ENCODE measurements at places on chromosomes 13 and 19.

DNA sequence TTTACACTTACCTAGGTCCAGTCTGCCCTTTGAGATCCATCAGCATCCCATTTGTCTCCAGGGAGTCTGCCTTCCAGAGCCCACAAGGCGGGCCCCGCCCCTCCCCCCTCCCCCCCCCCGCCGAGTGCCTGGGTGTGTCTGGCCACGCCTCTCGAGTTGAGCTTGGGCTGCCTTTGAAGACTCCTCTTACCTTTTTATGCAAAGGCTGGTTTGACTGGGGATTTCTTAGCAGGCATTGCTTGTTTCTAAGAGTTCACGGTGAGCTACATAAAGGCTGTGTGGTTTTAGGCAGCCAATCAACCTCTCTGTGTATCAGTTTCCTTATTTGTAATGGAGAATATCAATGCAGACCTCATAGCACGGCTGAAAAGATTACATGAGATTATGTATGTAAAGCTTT is 11.3 kb downstream of the GPR12 start:
- no peak for DNase-seq

DNA sequence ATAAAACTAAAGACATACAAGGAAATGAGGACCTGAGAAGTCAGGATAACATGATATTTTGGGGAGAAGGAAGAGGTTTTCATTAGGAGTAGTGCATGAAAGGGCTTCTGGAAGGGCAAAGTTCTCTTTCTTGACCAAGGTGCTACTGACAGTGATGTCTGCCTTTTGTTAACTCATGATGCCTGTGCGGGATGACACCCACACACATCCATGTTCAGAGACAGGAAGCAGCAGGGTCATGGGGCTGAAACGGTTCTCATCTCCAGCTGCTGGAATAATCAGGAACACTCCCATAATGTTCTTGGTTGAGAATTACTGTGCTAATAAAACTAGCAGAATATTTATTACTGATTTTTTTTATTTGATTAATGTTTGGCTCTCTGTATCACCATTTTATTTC is 29.1 kb downstream of the KCNC3 start:
- no peak for DNase-seq

DNA sequence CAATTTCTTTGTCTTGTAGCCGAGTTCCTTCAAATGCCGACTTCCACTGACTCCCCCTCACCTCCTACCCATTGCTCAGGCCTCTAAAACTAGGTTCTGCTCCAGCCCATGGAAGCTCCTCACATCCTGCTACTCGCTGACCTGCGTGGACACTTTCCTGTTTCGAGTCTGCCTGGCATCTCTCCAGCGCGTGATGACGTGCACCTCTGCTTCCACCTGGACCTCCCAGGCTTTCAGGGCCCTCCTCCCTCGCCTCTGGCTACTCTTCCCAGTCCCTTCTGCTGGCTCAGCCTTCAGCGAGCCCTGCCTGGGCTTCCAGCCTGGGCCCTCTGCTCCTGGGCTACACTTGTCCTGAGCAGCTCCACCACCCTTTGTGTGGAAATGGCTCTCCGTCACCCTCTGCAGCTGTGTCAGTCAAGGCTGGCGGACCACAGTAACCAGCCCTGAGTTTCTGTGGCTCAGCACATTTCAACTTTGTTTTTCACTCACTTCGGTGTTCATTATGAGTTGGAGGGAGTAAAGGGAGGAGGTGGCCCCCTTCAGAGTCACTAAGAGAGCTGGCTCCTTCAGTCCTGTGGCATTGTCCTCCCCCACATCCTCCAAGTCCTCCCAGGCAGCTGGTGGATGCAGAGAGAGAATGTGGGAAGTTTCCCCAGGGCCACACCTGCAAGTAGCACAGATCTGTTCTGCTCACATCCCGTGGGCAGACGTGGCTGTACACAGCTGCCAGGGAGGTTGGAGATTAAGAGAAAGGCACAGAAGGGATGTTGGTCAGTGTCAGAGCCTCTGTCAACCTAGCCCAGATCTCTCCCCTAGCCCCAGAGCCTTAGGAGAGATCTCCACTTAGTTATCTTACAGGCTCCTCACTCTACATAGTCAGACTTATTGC is 49.4 kb downstream of the SERP2 start:
- no peak for DNase-seq

DNA sequence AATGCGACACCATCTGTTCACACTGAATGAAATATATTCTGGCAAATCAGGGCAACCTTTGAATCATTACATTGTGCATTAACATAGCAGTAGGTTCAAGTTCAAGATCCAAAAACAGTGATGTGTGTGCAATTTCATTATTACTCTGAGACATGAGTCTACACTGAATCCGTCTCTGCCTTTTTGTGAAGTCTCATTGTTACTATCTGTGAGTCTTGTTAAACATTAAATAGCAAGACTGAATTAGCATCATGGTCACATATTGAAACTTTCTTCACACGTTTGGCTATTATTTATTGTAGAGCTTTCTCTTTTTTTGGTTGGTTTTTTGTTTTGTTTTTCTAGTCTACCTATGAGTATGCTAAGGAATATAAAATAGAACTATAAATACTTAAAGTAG is 117.1 kb upstream of the SLITRK5 start:
- DNase-seq: no peak

GRCh38 chr19:33718651-33719254 is 77.9 kb upstream of the KCTD15 start:
- no peak for DNase-seq

- no peak for DNase-seq
These were observed 20.5 kb downstream of the PPP5C start for GRCh38 chr19:46367426-46367825.

- no peak for DNase-seq
These were observed 515.0 kb downstream of the TBC1D4 start for GRCh38 chr13:74966814-74967424.

- no peak for DNase-seq
These were observed 1018.0 kb upstream of the PCDH20 start for GRCh38 chr13:62433660-62434059.

GRCh38 chr19:17888260-17888659 is 16.5 kb downstream of the SLC5A5 start:
- no peak for DNase-seq

GRCh38 chr13:113184568-113185440 is 23.7 kb downstream of the PCID2 start:
- no peak for DNase-seq

DNA sequence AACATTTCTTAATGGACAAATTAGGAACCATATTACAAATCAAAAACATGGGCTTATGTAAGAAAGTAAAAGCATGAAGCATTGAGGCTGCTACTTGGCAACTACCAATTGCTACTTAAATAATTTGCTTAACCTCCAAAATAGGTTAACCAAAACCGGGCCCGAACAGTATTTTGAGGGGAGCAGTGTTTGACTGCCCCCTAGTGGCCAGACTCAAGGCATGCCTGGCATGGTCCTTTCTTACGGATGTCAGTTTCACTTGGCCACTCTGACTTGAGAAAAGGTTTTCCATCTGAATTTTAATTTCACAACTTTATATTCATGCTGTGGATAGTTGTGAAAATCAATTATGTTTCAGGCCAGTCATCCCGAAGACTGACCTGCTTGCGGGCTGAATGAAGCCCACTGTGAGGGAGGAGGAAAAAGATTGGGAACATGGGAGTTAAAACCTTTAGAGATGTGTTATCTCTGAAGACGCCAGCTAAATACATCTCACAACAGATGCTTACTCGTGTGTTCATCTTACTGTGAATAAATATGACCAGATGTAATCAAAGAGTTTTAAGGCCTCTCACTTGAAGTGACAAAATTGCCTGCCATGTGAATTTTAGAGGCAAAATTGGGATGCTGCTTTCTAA is 2.9 kb downstream of the RXFP2 start:
- DNase-seq: peak; percentile 50

DNA sequence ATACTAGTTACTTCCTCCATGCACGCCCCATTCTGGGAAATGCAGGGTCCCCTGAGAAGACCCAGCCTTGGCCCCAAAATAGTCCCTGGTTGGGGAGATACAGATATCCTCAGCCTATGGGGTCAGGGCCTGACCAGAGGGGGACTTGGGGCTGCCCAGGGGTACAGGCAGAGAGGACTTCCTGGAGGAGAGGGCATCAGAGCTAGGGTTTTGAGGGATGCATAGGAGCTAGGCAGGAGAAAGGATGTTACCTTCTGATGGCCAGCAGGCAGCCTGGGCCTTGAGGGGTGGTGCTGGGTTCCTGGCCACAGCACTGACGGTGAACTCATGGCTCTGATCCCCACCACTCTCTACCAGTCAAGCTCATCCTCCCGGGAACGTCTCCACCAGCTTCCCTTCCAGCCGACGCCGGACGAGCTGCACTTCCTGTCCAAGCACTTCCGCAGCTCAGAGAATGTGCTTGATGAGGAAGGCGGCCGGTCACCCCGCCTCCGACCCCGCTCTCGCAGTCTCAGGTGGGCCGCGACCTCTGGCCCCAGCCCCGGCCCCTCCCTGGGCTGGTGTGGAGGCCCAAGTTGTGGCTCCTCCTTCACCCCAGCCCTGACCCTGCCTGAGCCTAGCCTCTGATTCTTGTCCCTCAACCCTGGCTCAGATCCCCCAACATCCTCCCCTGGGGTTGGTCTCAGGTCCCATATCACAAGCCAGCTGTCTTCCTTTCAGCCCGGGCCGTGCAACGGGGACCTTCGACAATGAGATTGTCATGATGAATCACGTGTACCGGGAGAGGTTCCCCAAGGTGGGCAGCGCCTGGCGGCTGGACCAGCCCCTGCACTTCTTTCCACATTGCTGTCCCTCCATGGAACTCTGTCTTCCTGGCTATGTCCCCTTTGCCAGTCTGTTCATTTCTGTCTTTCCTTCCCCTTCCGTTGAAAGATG is 25.6 kb downstream of the MAST3 start:
- no peak for DNase-seq

- peak; percentile 26 for DNase-seq
These were observed 277.3 kb downstream of the FOXO1 start for GRCh38 chr13:40389081-40389641.

DNA sequence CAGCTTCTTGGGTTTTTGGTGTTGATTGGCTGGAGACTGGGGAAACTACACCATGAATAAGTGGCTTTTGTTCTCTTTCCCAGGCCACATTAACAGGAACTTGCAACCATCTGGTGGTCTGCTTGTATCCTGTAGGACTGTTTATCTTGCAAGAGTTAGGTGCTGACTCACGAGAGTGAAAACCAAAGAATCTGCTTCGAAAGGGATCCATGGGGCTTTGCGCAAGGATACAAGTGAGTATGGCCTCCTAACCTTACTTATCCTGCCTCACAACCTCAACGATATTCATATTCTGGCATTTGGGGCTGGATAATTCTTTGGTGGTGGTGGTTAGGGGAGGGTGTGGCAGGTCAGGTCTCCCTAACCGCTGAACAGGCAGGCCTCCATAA is 4.7 kb upstream of the SIGLECL1 start:
- DNase-seq: no peak

- no peak for DNase-seq
These were observed 148.9 kb downstream of the SHISA2 start for GRCh38 chr13:25902891-25903341.

- DNase-seq: no peak
These were observed 27.1 kb downstream of the NKPD1 start for GRCh38 chr19:45133661-45134060.

GRCh38 chr13:73251626-73252265 is 192.9 kb downstream of the KLF5 start:
- DNase-seq: no peak

DNA sequence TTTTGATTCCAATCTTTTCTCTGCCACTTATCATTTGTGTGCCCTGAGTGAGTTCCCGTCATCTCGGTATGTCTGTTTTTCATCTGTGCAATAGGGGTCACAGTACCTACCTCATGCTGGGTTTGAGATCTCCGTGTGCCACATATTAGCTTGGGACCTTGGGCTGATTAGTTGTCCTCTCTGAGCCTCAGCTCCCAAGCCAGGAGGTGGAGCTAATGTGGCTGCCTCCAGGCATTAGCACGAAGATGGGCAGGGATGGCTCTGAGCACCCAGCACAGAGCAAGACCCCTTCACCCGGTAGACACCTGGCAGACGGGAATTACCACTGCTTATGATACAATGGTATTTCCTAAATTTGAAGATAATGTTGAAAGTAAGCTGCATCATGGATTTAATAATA is 35.8 kb upstream of the XPO4 start:
- no peak for DNase-seq

GRCh38 chr13:30178976-30179375 is 128.4 kb downstream of the KATNAL1 start:
- DNase-seq: no peak

GRCh38 chr19:30287973-30288372 is 84.2 kb upstream of the ZNF536 start:
- no peak for DNase-seq

GRCh38 chr19:782185-782877 is 14.9 kb upstream of the PTBP1 start:
- no peak for DNase-seq

GRCh38 chr19:11624069-11624463 is 26.8 kb downstream of the ZNF627 start:
- no peak for DNase-seq

- DNase-seq: no peak
These were observed 1.4 kb upstream of the MEGF8 start for GRCh38 chr19:42323852-42324654.

Measured in activated T-cell treated with anti-CD3 and anti-CD28 coated beads for 4 hours (primary cell).